Glomerular endothelial cell (primary cell): ENCODE measurements at places on chromosomes 11 and 22.

- no peak for DNase-seq
Observed at GRCh38 chr11:99020352-99021225, at the start of gene CNTN5. Gene CNTN5 (plus strand): TSS chr11:99020949.

DNA sequence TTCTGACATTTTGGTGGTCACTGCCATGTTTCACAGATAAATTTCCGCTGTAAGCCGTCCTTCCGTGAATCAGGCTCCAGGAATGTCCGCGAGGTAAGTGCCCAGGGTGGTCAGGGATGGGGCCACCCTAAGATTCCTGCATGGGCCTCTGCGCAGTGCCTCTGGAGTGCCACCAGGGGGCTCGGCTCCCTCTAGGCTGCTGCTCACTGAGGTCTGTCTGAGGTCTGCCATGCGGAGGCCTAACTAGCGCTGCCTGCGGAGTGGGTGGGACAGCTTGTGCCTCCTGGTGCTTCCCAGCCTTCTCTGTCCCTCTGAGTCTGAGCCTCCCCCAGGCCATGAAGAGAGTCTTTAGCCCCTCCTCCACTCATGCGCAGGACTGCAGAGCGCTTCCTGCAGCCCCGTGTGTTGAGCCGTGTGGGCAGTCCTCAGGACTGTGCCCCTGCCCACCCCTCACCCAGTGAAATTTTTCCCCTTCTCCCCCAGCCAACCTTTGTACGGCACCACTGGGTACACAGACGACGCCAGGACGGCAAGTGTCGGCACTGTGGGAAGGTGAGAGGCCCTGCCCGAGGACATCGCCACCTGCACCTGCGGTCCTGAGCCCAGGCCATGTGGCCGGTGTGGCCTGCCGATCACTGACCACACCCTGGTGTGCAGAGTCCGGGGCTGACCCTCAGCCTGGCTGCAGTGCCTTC, 11.9 kb upstream of the MDK start:
- DNase-seq, result no peak

- DNase-seq, result no peak
Observed at GRCh38 chr22:43905681-43906080, 13.9 kb upstream of the PNPLA5 start.

GRCh38 chr22:33903012-33903411, 17.3 kb downstream of the LARGE1 start:
- DNase-seq, result no peak

DNA sequence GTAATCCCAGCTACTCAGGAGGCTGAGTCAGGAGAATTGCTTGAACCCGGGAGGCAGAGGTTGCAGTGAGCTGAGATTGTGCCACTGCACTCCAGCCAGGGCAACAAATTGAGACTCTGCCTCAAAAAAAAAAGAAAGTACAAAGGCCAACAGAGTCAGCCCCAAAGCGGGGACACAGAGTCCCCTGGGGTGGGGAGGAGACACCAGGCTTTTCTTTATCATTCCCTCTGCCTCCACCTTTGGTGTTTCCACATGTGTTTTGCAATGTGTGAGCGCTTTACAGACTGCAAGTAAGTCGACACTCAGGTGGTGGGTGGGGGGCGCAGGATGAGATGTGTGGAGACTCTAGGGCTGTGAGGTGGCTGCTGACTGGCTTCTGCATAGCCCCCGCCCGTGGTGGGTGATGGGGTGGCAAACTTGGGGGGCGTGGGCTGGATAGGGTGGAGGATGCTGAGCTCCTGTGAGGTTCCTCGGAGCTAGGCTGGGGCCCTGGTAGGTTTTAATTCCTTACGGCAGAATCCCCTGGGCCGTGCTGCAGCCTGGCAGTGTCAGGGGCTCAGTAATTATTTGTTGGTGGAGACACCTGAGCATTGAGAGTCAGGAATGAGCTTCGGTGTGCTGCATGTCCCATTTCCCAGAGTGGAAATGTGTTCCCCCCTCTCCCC, 177.2 kb downstream of the CTTN start:
- DNase-seq, result no peak

- no peak for DNase-seq
Observed at GRCh38 chr11:71491531-71491930, 35.5 kb upstream of the KRTAP5-7 start.

DNA sequence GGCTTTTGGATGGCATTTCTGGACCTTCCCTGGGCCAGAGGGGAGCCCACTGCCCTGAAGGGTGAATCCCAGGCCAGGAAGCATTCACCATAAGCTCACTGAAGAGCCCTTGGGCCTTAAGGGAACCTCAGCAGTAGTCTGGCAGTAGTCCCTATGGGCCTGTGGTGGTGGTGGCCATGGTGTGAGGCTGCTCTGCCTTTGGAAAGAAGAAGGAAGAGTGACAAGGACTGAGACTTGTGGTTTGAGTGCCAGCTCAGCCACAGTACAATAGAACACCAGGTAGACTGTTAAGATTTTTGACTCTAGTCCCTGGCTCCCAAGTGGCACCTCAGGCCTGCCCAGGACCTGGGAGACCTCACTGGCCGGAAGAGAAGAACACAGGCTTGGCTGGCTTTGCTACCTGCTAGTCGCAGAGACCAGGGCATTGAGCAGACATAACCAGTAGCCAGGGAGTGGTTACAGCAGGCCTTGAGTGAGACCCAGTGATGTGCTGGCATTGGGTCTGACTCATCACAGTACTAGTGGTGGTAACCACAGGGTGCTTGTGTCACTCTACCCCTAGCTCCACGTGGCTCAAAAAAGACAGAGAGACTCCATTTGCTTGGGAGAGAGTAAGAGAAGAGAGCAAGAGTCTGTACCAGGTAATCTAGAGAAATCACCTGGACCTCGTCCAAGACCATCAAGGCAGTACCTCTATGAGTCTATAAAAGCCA, 259.8 kb upstream of the BLID start:
- no peak for DNase-seq
